ENCODE measurements at places on chromosomes 4 and X. TPM values are rescaled to one million over a fixed set of nuclear protein-coding genes. Genes with fewer than 3 reads are reported as not detected.

The DMRTC1B gene
- total RNA-seq, result 0.22 TPM

The CD99L2 gene
- 51.6 TPM for total RNA-seq

The SULT1B1 gene
- total RNA-seq, result 0.05 TPM

The ZBTB33 gene
- 22.1 TPM for total RNA-seq

The CTAG1B gene
- total RNA-seq, result not detected

The FOXR2 gene
- 0.36 TPM for total RNA-seq

The CNKSR2 gene
- total RNA-seq, result 9.4 TPM

The TLR1 gene
- total RNA-seq, result 0.18 TPM

The FDCSP gene
- total RNA-seq, result 94.2 TPM

The MBNL3 gene
- total RNA-seq, result 0.93 TPM

The VCX gene
- not detected for total RNA-seq

The CT45A5 gene
- not detected for total RNA-seq

The HTRA3 gene
- 1.3 TPM for total RNA-seq

The CFAP99 gene
- total RNA-seq, result 0.36 TPM

The HS3ST1 gene
- 0.88 TPM for total RNA-seq

The UGT2B17 gene
- not detected for total RNA-seq

The GUCY1A1 gene
- 37.5 TPM for total RNA-seq

The PNMA6A gene
- total RNA-seq, result 12.0 TPM

The YY2 gene
- total RNA-seq, result 1.1 TPM

The CCDC110 gene
- 1.0 TPM for total RNA-seq

The LRRC66 gene
- total RNA-seq, result 7.2 TPM

The ASB12 gene
- total RNA-seq, result not detected

The UBA6 gene
- 64.0 TPM for total RNA-seq

The ATP1B4 gene
- not detected for total RNA-seq

The FLNA gene
- total RNA-seq, result 495 TPM

The FREM3 gene
- 0.05 TPM for total RNA-seq

The UNC5C gene
- 10.9 TPM for total RNA-seq

The CCKAR gene
- 0.16 TPM for total RNA-seq

The SMR3A gene
- not detected for total RNA-seq

The GPR119 gene
- not detected for total RNA-seq

The TLR10 gene
- total RNA-seq, result 0.11 TPM

The HTN1 gene
- not detected for total RNA-seq

The ACE2 gene
- total RNA-seq, result not detected

The FAM9B gene
- total RNA-seq, result not detected

The DCLK2 gene
- 29.0 TPM for total RNA-seq

The RPL34 gene
- total RNA-seq, result 4,733 TPM

The CT45A2 gene
- not detected for total RNA-seq

The NSUN7 gene
- total RNA-seq, result 2.0 TPM

The STBD1 gene
- total RNA-seq, result 13.3 TPM

The SMIM10 gene
- total RNA-seq, result 1.8 TPM

The TRPC3 gene
- 1.2 TPM for total RNA-seq

The CFP gene
- total RNA-seq, result 1.0 TPM

The EDA gene
- 1.0 TPM for total RNA-seq

The NEK1 gene
- total RNA-seq, result 10.7 TPM

The RBM46 gene
- total RNA-seq, result 0.52 TPM

Measured in motor neuron (in vitro differentiated cells).